ENCODE measurements at places on chromosomes 6 and 20. TPM values are rescaled to one million over a fixed set of nuclear protein-coding genes. Genes with fewer than 3 reads are reported as not detected.

GRCh38 chr20:53677447-53678314 lies 84.0 kb upstream of the ZNF217 start:
- no peak overlapping the region for H3K27ac ChIP-seq
- H3K36me3 ChIP-seq, result no peaks in the 10 kb centered on the region
- H3K4me3 ChIP-seq, result no peak overlapping the region
- DNase-seq, result no peak
- H3K4me1 ChIP-seq, result no peaks in the 10 kb centered on the region

DNA sequence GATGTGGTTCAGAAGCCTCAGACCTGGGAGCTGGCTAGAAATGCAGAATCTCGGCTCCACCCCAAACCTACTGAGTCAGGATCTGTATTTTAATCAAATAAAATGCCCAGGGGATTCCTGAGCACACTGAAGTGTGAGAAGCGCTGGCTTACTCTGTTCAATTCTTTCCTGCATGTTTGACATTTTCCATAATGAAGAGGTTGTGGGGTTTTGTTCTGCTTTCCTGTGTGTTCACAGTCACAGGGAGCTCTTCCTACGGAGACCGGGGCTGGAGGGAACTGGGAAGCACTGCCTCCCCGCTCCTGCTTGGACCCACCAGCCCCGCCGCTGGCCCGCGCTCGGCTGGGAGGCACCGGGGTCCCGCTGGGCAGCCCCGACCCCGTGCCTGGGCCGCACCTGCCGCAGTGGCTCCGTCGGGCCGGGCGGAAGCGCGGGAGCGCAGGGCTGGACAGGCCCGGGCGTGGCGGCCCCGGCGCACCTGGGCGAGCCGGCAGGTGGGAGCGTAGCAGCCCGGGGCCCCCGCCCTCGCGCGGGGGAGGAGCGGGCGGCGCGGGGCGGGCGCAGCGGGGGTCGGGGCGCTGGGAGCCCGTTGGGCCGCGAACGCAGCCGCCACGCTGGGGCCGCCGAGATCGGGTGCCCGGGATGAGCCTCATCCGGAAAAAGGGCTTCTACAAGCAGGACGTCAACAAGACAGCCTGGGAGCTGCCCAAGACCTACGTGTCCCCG lies at the start of gene MAPK13:
MAPK13 (plus strand) TSS at position 573 of the 726 bp plus-strand sequence; CDS start at position 643, 70 bp downstream.
- H3K36me3 ChIP-seq, result no peaks in the 10 kb centered on the region
- H3K27ac ChIP-seq, result no peak within 1 kb of the TSS
- H3K4me1 ChIP-seq, result no peaks in the 10 kb centered on the region
- peaks cover 4% of the 10 kb centered on the region for H3K27me3 ChIP-seq
- DNase-seq, result no peak

- no peaks in the 10 kb centered on the region for H3K27me3 ChIP-seq
- DNase-seq, result no peak
- no peaks in the 10 kb centered on the region for H3K36me3 ChIP-seq
- no peak overlapping the region for H3K27ac ChIP-seq
Measured at GRCh38 chr6:63759605-63760105, 124.1 kb downstream of the PHF3 start.

DNA sequence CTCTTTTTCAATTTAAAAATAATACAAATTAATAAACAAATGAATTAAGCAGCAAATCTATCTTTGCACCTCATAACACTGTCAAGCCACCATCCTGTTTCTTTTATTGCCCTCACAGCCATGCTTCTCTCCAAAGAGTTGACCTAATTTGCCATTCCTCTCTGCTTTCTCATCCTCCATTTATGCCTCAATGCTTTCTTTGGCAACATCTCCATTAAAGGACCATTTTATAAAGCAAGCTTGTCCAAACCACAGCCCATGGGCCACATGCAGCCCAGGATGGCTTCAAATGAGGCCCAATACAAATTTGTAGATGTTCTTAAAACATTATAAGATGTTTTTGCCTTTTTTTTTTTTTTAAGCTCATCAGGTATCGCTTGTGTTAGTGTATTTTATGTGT lies 26.4 kb upstream of the MEI4 start:
- no peaks in the 10 kb centered on the region for H3K27me3 ChIP-seq
- no peak for DNase-seq
- no peaks in the 10 kb centered on the region for H3K36me3 ChIP-seq
- no peak overlapping the region for H3K27ac ChIP-seq

The VEGFA gene
- 132 TPM for total RNA-seq

The GJA10 gene
- total RNA-seq, result not detected
